ENCODE measurements at places on chromosomes 11 and 22.

DNA sequence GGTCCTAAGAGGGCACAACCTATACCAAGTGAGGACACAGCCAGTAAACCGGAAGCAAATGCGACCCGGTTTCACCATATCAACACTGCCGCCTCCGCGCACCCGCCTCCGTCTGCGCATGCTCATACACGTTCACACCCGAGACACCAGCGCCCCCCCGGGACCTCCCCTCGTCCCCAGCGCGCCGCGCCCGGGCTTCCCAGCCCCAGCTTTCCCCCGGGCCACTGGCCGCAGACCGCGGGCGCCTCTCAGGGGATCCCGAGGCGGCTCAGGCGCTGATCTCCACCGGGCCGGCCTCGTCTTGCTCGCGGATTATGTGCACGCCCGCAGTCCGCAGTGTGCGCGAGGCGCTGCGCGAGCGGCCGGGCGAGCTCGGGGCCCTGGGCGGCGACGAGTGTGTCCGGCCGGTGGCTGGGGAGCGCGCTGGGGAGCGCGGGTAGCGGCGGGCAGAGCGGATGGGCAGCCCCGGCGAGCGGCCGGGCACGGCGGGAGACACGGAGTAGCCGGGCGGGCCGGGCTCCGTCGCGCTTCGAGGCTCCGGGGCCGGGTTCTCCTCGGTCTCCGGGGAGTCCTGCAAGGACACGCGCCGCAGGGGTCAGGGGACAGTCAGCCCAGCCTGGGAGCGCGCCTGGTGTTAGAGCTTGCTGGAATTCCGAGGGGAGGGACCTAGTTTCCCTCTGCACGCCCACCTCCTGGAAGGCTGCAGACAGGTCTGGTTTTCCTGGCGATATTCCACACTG, 2.0 kb downstream of the HEPN1 start:
- no peak for DNase-seq

DNA sequence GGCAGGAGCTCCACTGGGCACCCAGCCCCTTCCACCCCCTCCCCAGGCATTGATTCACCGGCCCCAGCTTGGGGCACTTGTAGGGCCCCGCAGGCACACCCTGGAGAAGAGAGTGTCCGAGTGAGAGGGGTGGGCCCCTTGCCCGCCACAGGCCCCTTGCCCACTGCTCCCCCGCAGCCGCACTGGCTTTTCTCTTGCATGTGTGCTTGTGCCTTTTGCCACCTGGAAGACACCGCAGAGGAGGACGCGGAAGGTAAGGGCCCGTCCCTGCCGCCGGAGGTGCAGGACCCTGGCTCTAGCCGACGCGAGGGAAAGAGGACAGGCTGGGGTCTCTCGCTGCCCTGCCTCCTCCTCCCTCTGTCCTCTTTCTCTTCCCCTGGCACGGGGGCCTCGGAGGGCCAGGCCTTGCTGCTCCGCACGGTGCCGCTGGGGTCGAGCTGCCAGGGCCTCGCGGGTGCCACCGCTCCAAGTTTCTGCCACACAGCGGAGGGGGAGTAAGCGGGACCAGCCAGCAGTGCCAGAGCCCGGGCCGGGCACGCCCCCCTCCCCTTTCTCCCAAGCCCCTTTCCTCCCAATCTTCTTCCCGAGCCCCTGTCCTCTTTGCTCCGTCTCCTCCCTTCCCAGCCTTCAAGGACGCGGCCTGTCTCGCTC, 9.5 kb downstream of the TNNT3 start:
- no peak for DNase-seq

GRCh38 chr11:129214710-129215295, 22.7 kb upstream of the ARHGAP32 start:
- no peak for DNase-seq

GRCh38 chr11:82261367-82261766, 472.3 kb downstream of the FAM181B start:
- DNase-seq, result no peak

DNA sequence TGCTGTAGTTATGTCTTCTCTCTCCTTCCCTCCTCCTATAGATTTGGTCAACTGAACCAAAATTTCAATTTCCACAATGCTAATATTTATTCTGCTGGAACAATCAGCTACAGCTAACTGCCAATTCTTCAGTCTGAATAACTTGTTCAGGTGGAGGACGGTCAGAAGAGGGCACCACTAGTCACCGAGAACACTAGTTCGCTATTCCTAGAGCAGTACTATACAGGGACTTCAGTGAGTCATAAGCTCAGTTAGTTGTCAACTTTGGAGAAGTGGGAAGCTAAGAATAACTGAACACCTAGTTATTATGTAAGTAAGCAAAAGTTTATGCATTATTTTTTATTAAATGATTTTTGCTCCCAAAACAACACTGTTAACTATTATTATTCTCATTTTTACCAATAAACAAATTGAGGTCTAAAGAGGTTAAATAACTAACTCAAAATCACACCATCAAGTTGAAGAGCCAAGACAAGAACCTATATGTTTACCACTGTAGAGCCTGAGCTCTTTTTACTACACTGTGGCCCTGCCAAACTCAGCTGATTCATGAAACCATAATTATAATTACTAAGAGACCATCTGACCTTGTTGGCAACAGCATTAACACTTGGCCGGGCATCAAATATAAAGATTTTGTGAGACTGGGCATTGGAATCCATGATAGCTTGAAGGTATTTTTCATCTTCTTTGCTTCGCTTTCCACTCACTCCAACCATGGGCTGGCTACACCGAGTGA, 59.0 kb downstream of the CEP57 start:
- no peak for DNase-seq

DNA sequence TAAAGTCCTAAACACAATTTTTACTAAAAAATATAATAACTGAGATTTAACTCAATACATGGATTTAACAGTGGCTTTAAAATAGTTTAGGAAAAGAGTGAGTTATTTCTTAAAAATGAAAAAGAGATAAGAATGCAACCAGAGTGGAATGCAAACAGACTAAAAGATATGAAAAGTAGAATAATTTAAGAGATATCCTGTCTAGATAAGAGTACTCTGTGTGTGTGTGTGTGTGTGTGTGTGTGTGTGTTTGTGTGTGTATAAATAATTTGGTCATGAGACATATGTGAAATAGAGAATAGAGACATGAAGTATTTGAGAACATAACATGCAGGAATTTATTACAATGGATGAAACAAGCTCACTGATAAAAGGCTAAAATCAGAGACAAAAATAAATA, 986.9 kb upstream of the CHORDC1 start:
- no peak for DNase-seq

GRCh38 chr11:119615003-119615881, 113.8 kb downstream of the NECTIN1 start:
- DNase-seq, result peak; percentile 36

DNA sequence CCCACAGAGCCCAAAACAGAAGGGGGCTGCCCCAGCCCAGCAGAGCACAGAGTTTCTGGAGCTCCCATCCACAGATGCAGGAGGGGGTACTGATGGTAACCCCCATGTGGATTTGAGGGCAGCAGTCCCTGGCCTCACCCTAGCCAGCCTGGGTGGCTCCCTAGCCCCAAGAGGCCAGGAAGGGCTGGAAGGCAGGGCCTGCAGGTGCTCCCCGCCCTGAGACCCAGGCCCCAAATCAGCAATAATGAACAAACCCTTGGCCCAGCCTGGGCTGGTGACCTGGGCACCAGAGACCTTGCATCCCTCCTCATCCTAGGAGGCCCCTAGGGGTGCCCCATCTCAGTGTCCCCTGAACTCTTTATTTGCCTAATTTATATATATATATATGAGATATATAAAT, 61.6 kb downstream of the MORC2 start:
- DNase-seq, result no peak

DNA sequence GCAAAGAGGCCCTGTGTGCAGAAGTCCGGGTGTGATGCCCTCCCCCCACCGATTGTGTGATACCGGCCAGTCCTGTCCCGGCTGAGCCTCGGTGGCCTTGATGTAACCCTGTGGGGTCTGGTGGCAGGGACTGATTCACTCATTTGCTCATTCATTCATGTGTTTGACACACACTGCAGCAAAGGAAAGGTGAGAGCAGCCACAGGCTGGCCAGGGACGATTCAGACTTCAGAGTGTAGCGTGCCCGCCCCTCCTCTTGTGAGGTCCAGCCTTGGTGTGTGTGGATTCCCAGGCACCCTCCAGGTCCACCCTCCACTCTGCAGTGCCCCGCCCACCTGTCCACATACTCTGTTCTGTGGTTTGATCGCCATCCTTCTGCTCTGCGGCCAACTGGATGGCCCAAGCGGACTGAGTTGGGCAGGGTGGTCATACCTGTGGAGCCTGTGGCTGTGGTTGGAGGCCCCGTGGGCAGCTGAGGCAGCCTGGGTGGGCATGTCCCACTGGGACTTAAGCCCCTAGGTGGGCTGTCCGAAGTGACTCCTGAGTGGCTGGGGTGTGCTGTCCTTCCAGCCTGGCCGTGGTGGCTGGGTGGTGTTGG, 58.0 kb upstream of the CCDC188 start:
- DNase-seq, result no peak

GRCh38 chr11:85945788-85946187, 90.6 kb downstream of the CCDC83 start:
- no peak for DNase-seq

- DNase-seq, result no peak
These were observed 814.6 kb upstream of the CCDC179 start for GRCh38 chr11:23674866-23675265.

DNA sequence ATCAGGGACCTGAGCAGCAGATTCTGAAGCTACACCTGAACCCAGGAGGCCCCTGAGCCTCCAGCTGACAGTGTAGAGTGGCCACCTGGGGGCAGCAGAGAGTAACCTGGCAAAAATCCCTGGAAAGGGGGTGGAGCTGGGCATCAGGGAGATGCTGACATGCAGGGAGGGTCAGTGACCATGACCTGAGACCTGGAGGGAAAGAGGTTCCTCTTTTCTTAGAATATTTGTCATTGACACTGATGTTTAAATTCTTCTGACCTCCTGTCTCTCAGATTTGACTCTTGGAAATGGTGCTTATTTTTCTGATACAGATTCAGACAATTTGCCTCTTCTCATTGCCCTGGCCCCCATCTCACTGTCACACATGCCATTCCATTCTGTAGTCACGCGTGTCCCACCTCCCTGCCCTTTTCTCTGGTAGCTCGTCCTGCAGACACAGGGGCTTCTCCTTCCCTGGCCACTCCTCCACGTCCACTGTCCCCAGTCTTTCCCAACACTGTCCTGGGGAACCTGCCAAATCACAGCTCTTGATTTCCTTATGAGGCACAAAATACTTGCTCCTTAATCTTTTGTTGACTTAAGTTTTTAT, 117.2 kb upstream of the IGLL5 start:
- no peak for DNase-seq

DNA sequence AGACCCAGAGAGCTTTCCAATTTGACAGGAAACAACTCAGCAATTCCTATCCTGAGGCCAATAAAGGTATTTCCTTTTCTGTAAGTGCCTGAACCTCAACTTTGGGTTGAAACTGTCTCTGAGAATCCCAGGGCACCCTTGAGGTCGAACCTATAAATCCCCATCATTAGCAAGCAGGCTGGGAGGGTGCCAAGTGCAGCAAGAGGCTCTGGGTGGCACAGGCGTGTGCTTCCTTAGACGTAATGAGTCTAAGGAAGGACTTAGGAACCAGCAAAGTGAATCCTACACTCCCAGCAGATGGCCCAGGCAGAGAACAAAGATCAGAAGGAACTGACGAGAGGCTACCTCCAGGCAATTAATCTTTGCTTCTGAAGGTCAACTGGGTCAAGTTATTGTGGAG, 234.3 kb upstream of the NARS2 start:
- no peak for DNase-seq

- no peak for DNase-seq
These were observed 10.8 kb downstream of the SLC22A24 start for GRCh38 chr11:63132985-63133775.

GRCh38 chr11:47715082-47715669, at the start of gene AGBL2:
TSS of gene AGBL2 (minus strand) at chr11:47715369. CDS start at chr11:47714650, 719 bp downstream.
- no peak for DNase-seq

GRCh38 chr11:87315229-87315628, 277.5 kb downstream of the TMEM135 start:
- no peak for DNase-seq

GRCh38 chr11:76663486-76663810, 7.1 kb downstream of the LRRC32 start:
- DNase-seq, result no peak

DNA sequence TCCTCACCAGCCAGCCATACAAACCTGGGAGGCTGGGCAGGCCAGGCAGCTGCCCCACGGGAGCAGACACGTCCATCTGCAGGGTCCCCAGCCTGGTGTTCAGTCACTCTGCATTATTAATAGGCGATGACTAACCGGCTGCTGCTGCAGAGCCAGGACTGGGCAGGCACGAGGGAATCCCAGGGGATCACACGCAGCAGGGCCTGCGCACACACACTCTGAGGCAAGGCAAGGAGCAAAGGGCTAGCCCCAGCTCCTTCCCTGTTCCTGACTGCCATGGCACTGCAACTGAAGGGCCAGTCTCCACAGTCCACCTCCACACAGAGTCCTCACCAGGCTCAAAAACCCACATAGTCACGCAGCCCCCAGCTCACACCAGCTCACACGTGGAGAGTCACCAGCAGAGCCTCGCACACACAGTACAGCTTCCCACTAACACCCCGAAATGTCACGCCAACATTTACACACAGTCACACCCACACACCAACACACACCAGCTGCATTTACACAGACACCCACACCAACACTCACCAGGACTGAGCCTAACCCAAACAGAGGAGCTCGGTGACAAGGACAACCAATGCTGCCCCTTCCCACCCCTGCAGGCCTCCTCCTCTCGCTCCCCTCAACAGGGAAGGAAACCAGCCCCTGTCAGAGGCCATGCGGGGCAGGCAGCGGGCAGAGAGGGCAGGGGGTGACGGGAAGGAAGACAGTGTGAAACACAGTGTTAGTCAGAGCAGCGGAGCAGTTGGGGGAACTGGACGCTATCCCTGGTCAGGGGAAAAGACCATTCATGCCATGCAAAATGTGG, 47.3 kb downstream of the NRXN2 start:
- peak; percentile 47 for DNase-seq

- DNase-seq, result no peak
These were observed 838 bp downstream of the BCL9L start for GRCh38 chr11:118924591-118925585.

- no peak for DNase-seq
These were observed 545.2 kb upstream of the CCDC179 start for GRCh38 chr11:23405350-23405937.

DNA sequence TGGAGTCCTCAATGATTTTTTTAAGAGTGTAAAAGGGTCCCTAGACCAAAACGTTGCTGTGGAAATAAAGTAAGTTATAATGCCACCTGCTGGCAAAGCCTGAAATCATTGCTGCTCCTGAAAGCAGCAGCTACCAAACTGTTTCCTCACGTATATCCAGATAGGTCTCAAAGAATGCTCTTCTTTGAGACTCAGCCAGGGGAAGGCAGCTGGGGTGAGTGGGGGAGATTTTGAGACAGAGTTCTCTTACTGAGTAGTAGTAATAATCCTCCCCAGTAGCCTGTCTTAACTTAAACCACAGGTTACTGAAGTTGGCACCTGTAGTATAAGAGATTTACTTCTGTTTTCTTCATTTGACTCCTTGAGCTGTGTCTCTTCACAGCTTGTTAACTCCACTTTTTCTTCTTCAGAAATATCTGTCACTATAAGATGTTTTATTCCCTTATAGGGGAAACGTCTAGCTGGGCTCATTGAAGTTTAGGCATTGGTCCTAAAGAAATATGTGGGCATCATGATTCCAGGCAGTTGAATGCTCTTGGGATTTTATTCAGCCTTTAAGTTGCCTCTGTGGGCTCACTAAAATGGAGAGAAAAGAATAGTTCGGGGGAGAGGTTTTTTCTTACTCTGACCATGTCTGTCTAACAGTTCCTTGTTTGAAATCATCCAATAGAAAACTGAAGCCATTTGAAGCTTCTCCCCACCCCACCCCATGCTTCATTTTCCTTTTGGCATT, 77.9 kb downstream of the BTBD10 start:
- DNase-seq, result peak; percentile 16

- DNase-seq, result no peak
These were observed 547.0 kb downstream of the TBC1D22A start for GRCh38 chr22:47309476-47309875.

- DNase-seq, result no peak
These were observed 12.1 kb downstream of the FAM118A start for GRCh38 chr22:45321827-45322226.

All from AG04449 (cell line).